HepG2 (cell line): ENCODE measurements at places on chromosomes 7 and 10. TPM values are rescaled to one million over a fixed set of nuclear protein-coding genes. Genes with fewer than 3 reads are reported as not detected.

DNA sequence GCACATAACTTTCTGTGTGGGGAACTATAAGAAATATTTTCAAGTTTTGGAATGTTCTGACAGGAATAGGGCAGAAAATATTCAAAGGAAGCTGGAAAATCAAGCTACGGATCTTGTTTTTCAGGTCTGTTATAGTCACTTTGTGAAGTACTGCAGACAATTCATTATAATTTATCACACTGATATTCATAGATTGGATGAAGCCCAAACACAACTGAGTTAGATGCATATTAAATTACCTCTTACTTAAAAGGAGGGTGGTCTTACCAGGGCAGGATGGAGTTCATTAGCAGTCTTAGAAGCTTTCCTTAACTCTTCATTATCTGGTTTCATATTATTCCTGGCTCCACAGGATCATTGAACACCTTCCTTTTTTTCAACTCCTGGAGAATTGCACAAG, 242.3 kb downstream of the DYNC1I1 start:
- H3K27me3 ChIP-seq, result no peaks in the 10 kb centered on the region; the same call in 1 of the 2 replicates
- no peaks in the 10 kb centered on the region for H3K36me3 ChIP-seq
- DNase-seq, result no peak
- H3K4me3 ChIP-seq, result no peak overlapping the region

CALHM3 gene
- not detected in 2 replicates for total RNA-seq

DNA sequence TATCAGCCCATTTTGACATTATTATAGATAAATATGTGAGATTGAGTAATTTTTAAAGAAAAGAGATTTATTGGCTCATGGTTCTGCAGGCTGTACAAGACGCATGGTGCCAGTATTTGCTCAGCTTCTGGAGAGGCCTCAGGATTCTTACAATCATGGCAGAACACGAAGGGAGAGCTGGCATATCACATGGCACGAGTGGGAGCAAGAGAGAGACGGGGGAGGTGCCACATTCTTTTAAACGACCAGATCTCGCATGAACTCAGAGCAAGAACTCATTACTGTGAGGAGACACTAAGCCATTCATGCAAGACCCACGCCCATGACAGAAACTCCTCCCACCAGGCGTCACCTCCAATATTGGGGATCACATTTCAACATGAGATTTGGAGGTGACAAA, 40.1 kb upstream of the ZNF488 start:
- H3K27me3 ChIP-seq, result peaks cover 6% of the 10 kb centered on the region; the same call in 1 of the 3 replicates
- no peaks in the 10 kb centered on the region for H3K36me3 ChIP-seq
- H3K4me3 ChIP-seq, result no peak overlapping the region
- H3K27ac ChIP-seq, result no peak overlapping the region

DYNC1I1 gene
- 0.08 TPM in 1 of 2 replicates, not detected in the other for total RNA-seq

GRCh38 chr7:126541406-126541805, 711.3 kb downstream of the GRM8 start:
- DNase-seq, result no peak
- no peaks in the 10 kb centered on the region for H3K36me3 ChIP-seq
- no peaks in the 10 kb centered on the region for H3K27me3 ChIP-seq
- H3K4me1 ChIP-seq, result no peaks in the 10 kb centered on the region
- no peak overlapping the region for H3K27ac ChIP-seq

GRCh38 chr10:74624501-74624900, 201.9 kb upstream of the KAT6B start:
- H3K27me3 ChIP-seq, result no peaks in the 10 kb centered on the region
- H3K36me3 ChIP-seq, result 0 out of 3 replicates have a peak, but pooled peaks cover 2% of the 10 kb centered on the region
- H3K4me3 ChIP-seq, result no peak overlapping the region
- no peaks in the 10 kb centered on the region for H3K4me1 ChIP-seq
- DNase-seq, result no peak
